ENCODE measurements at places on chromosomes 3 and 15.

- DNase-seq = no peak
Observed at GRCh38 chr3:40096661-40097111, 212.8 kb upstream of the EIF1B start.

GRCh38 chr3:161177991-161178390, 43.1 kb upstream of the NMD3 start:
- DNase-seq = no peak

- DNase-seq = no peak
Observed at GRCh38 chr15:27179789-27180188, 208.8 kb downstream of the GABRG3 start.

GRCh38 chr3:40490916-40491315, 14.0 kb downstream of the ZNF619 start:
- no peak for DNase-seq

DNA sequence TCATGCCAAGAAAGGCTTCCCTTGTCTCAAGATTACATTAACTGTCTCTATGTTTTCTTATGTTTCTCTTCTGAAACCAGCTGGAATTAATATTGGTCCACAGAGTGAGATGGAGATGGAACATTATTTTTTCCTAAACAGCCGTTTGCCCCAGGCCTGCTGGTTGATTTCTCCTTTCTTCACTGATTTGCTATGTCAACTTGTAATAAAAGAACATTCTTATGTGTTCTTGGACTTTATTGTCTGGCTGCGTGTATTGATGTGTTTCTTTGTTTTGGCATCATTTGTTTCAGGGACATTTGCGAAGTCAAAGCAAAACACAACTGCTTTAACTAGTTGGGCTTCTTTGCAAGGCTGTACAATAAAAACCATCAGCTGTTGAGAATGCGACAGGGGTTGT, 168.5 kb downstream of the FAM43A start:
- no peak for DNase-seq

GRCh38 chr3:127426444-127427153, 138.8 kb upstream of the PRR20G start:
- DNase-seq = no peak

- DNase-seq = no peak
Observed at GRCh38 chr15:45386974-45387373, 8.6 kb upstream of the GATM start.

GRCh38 chr3:107124885-107125284, 252.4 kb upstream of the CCDC54 start:
- DNase-seq = peak; percentile 46

- DNase-seq = no peak
Observed at GRCh38 chr3:38471260-38471857, 17.7 kb downstream of the ACVR2B start.

DNA sequence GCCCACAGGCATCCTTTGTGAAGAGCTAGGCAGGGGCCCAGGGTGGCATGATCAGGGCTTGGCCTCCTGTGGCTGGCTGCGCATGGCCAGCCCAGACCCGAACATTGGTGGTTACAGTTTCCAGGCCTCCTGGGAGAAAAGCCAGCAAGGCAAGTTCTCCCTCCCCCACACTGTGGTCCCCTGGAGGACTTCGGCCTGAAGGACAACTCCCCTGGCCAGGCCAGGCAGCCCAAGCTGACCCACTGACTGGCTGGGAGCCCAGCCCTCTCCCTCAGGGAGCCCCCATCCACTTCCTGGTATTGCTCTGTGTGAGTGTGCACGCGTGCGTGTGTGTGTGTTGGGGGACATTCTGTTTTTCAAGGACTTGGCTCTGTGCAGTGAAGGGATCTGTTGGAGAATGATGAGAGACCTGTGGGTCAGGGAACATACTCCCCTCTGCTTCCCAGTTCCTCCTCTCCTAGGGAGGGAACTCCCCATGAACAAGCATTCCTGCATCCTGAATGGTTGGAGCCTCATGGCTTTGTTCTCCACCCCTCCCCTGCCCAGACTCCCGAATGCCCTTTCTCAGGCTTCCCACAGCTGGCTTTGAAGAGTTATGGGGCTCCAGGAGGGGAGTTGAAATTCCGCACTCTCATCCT, 29.5 kb downstream of the CORO2B start:
- no peak for DNase-seq

- no peak for DNase-seq
Observed at GRCh38 chr3:82672966-82673365, 911.5 kb upstream of the GBE1 start.

DNA sequence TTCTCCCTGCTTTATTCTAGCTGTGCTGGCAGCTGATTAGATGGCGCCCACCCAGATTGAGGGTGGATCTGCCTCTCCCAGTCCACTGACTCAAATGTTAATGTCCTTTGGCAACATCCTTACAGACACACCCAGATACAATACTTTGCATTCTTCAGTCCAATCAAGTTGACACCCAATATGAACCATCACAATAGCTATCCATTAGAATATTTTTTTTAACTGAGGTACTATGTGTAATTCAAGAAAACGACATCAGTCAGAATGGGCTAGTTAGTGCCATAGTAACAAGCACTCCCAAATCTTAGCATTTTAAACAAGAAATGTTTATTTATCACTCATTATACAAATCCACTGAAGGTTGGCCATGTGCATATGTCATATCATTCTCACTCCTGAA, 723.1 kb downstream of the NR2F2 start:
- no peak for DNase-seq

DNA sequence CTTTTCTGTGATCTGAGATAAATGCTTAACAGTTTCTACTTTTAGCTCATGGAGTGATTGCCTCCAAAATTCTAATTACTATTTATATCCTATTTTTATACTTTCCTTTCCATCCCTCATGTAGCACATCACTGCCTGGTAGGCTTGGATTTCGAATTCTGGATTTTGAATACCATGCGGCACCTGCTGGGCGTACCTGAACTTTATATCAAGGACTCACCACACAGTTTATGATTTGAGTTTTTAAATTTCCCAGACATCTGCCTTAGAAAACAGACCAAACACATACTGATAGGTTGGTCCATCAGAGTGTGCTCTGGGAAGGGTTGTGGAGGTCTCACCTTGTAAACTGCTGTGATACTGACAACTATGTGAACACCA, 6.4 kb downstream of the TRAK1 start:
- DNase-seq = no peak

GRCh38 chr3:127425505-127426443, 137.9 kb upstream of the PRR20G start:
- no peak for DNase-seq

- DNase-seq = no peak
Observed at GRCh38 chr15:93124126-93124525, 35.1 kb upstream of the RGMA start.
